BE2C (cell line): ENCODE measurements at places on chromosomes 6 and 20.

- no peak for DNase-seq
Observed at GRCh38 chr6:167552961-167553735, 228.3 kb downstream of the TTLL2 start.

- DNase-seq = no peak
Observed at GRCh38 chr6:165834613-165835259, 171.7 kb upstream of the PDE10A start.

DNA sequence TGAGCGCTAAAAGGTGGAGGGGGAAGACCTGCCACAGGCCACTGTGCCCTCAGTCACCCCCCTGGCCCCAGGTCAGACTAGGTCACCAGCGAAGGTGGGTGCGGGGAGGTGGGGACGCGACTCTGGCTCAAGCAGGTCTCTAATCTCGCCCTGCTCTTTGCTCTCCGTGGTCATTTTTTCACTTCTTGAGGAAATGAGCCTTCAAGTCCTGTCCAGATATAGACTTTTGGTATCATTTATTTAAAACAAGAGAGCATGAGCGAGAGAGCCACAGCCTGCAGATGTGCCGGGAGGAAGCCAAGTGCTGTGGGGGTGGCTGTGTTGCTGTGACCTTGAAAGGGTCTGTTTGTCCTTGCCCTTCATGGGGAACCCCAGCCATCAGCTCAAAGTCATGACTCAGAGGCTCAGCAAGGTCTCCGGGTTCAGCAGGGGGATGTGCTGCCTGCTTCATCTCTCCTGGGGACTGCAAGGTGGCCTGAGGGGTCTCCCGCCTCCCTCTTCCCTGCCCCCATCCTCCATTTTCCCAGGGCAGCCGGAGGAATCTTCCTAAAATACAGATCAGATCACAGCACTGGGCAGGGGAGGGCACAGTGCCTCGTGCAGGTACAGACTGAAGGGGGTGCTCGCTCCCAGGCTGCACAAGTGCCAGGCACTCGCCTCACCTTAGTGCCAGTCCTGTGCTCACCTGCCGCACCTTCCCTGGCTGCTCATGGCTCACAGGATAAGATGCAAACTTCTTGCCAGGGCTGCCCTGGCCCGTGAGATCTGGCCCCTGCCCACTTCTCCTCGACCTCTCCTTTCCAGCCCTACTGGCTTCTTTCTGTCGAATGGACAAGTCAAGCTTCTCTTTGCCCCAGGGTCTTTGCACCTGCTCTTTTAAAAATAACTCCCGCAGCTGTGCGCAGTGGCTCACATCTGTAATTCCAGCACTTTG, 26.5 kb downstream of the SULF2 start:
- DNase-seq = no peak

DNA sequence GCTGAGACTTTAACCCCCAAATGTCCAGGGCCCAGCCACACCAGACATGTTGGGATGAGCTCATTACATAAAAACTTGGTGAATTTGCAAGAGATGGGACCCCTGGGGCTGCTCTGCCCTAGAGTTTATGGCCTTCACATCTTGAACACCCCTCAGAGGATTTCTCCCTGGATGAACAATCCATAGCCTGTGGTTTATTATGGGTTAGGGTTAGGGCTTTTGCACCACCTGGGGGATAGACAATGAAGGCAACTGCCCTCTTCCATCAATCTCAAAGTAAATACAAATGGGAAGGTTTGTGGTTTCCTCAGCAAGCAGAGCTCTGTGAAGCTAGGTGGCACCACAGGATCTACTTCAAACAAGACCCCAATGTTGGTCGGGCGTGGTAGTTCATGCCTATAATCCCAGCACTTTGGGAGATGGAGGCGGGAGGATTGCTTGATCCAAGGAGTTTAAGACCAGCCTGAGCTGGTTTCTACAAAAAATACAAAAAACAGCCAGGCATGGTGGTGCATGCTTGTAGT, 17.4 kb downstream of the SPINT3 start:
- DNase-seq = no peak

GRCh38 chr6:33771146-33772081, 17.5 kb downstream of the LEMD2 start:
- peak; percentile 85 for DNase-seq

- DNase-seq = no peak
Observed at GRCh38 chr6:40480678-40481077, 106.5 kb downstream of the LRFN2 start.

DNA sequence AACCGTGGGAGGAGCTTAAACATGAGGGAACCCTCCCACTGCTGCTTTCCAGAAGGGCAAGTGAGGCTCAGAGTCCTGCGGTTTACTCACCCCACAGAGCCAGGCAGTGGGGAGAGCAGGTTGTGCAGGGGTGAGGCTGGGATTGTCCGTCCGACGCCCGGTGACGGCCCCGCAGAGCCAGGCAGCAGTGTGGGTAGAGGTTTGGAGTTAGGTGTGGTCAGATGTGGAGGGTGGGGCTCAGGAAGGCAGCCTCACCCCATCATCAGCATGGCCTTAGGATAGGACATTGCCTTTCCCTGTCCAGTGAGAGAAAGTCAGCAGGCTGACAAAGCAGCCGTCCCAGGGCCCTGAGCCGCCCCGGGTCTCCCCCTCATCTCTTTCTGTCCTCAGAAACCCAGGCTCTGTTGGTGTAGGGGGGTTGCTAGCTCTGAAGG, 234.6 kb downstream of the DLL1 start:
- DNase-seq = no peak

DNA sequence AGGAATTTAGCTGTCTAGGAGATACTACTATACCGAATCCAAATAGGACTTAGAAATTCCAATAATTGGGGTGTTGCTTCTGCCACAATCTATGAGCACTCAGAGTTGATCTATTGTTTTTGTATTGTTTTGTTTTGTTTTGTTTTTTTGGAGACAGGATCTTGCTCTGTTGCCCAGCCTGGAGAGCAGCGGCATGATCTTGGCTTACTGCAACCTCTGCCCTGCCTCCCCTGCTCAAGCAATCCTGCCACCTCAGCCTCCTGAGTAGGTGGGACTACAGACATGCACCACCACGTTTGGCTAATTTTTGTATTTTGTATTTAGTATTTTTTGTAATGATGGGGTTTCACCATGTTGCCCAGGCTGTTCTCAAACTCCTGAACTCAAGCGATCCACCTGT, 7.4 kb downstream of the ACSS2 start:
- DNase-seq = no peak

GRCh38 chr6:134177236-134177635, 124.8 kb upstream of the SLC2A12 start:
- no peak for DNase-seq

DNA sequence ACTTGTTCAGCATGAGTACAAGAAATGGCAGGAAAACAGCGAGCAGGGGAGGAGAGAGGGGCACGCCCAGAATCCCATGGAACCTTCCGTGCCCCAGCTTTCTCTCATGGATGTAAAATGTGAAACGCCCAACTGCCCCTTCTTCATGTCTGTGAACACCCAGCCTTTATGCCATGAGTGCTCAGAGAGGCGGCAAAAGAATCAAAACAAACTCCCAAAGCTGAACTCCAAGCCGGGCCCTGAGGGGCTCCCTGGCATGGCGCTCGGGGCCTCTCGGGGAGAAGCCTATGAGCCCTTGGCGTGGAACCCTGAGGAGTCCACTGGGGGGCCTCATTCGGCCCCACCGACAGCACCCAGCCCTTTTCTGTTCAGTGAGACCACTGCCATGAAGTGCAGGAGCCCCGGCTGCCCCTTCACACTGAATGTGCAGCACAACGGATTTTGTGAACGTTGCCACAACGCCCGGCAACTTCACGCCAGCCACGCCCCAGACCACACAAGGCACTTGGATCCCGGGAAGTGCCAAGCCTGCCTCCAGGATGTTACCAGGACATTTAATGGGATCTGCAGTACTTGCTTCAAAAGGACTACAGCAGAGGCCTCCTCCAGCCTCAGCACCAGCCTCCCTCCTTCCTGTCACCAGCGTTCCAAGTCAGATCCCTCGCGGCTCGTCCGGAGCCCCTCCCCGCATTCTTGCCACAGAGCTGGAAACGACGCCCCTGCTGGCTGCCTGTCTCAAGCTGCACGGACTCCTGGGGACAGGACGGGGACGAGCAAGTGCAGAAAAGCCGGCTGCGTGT, 11.6 kb downstream of the TNFAIP3 start:
- peak; percentile 63 for DNase-seq
